Stimulated activated CD8-positive, alpha-beta memory T cell treated with anti-CD3 and anti-CD28 coated beads, Interleukin-15, amount 100 ng/mL, for 48 hours (primary cell): ENCODE measurements at places on chromosomes 5 and 9.
A peak's percentile ranks its signal among the peaks of the same experiment; 100 is the strongest.

DNA sequence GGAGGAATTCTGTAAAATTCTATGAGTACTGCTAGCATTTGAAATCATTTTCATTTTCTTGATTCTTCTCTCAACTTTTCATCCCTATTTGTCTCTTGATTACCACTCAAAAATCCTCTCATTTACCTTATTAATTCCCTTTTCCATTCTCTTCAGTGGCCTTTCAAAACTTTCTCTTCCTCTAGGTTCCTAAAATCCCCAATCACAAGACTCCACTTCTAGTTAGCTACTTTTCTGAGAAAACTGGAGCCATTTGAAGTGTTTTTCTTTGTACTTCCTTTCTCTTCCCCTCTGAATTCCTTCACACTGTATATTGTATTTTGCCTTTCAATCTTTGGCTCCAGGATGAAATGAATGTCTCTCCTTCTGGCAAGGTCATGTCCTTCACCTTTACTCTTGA, 61.3 kb upstream of the NR4A3 start:
- DNase-seq, result no peak

- no peak for DNase-seq
Observed at GRCh38 chr5:131363811-131364506, 100.1 kb downstream of the CDC42SE2 start.

DNA sequence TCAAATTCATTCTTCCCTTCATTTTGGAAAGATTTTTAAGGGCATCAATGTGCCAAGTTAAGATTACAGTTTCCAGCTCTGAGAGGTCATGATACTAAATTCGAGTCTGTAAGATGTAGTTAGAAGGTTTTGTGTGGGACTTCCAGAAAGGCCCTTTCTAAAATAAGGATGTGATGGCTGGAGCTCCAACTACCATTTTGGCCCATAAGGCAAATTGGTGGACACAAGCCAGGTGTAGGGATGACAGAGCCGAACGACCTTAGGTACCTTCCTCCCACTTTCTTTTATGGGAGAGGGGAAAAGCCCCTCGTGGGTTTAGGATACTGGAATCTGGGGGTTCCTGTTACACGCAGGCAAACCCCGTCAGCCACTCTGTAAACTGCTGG, 54.3 kb upstream of the PTPDC1 start:
- no peak for DNase-seq

- DNase-seq, result no peak
Observed at GRCh38 chr9:83937861-83938455, 16.7 kb upstream of the KIF27 start.

DNA sequence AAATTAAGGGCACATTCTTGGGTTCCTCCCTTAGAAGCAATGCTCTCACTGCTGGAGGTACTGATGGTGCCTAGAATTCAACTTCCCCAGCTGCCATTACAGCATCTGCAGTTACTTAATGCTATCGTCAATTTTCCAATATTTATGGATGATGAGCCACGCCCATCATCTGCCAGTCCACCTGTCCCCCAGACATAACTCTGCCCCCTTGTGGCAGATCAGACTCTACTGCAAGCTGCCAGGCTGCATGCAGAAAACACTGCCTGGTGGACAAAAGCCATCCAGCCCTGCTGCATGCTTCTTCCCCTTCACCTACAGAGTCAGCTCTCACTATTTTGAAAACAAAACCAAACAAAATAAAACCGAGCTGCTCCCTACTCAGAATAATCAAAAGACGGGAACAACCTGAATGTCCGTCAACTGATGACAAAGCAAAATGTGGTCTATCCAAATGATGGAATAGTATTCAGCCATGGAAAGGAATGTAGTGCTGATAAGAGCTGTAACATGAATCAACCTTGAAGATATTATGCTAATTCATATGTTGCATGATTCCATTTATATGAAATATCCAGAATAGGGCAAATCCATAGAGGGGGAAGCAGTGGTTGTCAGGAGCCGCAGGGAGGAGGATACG, 66.4 kb downstream of the RETREG1 start:
- DNase-seq, result peak; percentile 18

GRCh38 chr5:157116483-157116954, 7.7 kb upstream of the HAVCR2 start:
- no peak for DNase-seq

DNA sequence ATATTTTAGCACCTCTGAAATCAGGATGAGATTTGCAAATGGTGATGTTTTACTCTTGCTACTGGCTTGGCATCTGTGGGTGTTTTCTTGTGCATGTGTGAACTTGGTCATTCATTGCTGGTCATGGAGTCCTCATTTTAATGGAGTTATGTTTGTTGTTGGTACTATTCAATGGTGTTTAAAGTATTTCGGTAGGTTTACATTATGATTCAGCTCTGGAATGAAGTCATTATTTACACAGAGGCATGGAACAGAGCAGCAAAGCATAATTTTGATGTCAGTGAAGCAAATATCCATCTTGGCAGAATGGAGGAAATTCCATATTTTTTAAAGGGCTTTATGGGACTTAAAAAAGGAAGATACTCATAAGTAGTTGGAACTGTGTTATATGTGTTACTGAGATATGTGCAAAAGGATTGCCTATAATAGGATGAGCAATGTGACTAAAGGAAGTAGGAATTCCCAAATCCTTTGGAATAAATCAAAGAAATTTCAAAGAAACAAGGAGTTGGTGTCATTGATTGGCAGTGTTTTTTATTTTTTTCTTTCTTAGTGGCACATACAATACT, 147.4 kb downstream of the ACTBL2 start:
- no peak for DNase-seq

GRCh38 chr5:171980792-171981191, 25.6 kb downstream of the FBXW11 start:
- DNase-seq, result no peak

DNA sequence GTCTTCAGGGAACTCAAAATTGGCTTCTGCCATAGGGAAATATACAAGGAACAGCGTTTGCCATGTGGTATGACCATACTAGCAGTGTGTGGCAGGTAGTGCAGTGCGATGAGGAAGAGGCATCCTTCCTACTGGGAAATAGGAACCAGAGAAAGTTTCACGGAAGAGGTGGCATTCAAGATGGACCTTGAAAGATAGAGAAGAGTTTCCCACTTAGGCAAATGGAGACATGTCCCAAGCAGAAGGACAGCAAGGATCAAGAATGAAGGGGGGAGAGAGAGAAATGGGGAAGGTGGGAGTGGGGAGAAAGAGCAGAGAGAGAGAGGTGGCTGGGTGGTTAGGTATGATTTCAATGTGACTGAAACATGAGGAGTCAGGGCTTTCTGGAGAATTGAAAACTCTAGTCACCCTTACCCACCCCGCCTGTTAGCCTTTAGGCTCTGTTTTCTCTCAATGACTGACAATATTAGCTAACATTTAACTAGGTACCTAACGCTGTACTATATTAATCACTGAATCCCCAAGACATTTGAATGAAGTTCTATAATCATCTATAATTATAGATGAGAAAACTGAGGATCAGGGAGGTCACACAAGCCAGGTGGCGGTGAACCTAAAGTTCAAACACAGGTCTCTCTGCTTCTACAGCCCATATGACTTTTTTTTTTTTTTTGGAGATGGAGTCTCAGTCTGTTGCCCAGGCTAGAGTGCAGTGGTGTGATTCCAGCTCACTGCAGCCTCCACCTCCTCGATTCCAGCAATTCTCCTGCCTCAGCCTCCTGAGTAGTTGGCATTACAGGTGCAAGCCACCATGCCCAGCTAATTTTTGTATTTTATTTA, 171.3 kb downstream of the NR3C1 start:
- no peak for DNase-seq

DNA sequence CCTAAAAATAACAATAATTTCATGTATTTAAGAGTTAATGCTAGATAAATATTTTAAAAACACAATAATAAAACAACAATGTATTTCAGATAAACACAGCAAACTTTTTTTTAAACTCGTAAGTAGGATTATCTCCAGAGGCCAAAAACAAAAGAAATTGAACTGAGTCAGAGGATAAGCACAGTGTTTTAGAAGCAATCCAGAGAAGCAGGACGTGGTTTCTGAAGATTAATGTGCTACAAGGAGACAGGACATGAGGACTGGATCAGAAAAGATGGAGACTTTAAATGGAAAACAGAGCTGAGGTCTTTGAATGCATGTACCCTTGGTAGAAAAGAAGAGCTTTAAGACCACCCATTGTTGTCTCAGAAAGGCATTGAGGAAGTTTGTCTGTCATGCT, 491.2 kb upstream of the TLE4 start:
- DNase-seq, result no peak

- no peak for DNase-seq
Observed at GRCh38 chr9:134204991-134205578, 40.7 kb upstream of the RNU6ATAC start.

DNA sequence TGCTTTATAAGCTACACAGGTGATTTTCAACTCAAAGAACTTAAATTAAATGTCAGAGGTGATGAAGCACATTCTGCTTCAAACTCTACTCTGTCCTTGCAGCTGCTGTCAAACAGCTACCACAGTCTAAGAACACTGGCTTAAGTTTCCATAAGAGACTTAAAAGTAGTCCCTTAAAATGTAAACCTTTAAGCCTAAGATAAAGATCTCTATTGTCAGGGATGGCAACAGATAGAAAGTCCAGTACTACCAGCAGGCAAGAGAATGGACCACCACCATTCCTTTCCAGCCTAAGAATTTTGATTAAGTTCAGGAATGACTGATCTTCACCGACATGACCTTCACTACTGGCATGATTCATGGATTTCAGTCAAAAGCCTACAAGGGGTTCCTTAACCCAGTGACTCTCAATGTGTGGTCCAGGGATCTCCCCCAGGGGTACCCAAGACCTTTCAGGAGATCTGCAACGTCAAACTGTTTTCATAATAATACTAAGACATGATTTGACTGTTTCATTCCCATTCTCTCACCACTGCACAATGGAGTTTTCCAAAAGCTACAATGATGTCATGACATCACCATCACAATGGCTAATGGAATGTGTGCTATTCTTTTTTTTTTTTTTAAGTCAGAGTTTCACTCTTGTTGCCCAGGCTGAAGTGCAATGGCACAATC, 41.1 kb upstream of the PLPP6 start:
- no peak for DNase-seq

- no peak for DNase-seq
Observed at GRCh38 chr9:69134412-69134811, 39.7 kb upstream of the TJP2 start.

DNA sequence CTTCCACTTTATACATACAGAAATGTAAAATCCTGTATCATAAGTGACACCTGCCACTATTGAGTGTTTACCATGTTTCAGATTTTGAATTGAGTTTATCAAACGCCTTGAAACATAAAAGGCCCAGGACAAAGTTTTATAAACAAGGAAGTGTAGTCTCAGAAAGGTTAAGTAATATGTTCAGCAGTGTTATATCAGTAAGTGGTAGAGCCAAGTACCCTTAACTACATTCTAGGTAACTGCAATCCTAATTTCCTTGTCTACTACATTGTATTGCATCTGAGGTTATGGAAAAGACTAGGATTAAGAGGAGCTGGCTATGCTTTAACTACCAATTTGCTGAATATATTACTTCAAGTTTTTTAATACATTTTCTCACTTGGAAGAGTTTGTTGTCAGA, 641.6 kb downstream of the LRRC70 start:
- DNase-seq, result no peak

DNA sequence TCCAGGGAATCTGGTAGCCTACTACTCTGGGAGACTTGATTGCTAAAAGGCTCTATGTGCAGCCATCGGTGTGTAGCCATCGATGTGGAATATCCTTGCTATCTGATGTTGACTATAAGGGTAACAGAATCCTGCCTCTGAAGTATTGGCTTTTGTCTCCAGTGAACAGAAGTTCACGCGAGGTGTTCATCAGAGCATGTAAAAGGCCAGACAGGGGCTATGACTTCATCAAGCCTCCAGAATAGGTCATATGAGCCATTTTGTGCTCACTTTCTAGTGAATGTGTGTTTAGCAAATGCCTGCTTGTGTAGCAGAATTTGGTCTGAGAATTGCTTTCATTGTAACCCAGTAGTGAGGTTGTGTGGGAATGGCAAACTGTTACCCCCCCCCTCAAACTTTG, 66.8 kb upstream of the RAD23B start:
- DNase-seq, result no peak

GRCh38 chr5:98489021-98489420, 284.4 kb upstream of the RGMB start:
- DNase-seq, result no peak

DNA sequence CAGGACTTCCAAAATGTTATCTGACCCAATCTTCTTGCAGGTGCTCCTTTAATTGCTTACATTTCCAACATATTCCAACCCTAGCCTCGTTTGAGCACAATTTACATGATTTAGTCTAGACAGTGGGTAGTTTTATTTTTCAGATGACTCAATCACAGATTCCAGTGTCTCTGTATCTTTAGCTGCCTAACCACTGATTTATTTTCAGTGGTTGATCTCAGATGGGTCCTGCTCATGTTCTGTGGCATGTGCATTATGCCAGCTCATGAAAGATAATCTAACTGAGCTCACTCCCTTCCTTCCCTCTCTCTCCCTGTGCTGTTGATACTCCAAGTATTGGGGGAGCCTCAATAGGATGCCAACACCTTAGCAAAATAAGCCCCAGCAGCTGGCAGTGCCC, 106.1 kb upstream of the ICE1 start:
- no peak for DNase-seq

DNA sequence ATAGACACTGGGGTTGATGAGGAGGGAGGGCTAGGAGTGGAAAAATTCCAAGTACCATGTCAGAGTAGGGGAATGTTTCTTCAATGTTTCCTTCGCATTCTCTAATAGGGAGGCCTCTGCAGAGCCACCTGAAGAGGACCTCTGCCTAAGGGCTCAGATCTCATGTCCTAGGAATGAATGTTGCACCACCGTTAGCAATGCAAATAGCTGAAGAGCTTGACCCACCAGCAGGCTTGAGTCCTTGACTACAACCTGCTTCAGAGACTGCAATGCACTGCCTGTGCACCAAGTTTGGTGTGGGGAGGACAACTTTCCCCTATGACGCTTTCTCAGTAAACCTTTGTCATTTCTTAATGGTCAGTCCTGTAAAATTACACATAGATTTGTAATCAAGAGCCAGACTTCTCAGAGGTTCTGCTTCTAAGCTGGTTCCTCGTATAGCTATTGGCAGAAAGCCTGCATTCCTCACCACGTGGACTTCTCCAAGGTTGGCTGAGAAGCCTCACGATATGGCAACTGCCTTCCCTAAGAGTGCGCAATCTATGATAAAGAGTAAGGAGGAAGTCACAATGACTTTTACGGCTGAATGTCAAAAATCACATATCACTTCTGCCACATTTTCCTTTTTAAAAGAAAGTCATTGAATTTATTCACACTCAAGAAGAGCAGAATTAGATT, 600.7 kb upstream of the PTGER4 start:
- DNase-seq, result no peak

- no peak for DNase-seq
Observed at GRCh38 chr5:150394912-150395687, 17.6 kb downstream of the CD74 start.

DNA sequence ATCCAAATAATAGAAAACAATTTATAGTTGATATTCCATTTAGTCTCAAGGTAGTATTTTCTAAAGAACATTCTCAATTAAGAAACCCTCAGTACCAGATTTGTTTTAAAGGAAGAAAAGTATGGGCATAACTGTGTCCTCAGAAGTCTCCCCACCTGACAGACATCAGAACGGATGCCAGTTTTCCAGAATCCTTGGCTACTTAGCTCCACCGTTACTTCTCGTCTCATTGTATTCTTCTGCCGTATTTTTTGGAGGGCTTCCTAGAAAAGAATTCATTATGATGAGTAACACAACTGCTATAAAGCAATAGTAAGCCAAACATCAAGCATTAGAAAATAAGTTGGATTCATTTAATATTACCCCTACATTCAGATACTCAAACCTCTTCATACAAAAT, 67.8 kb downstream of the DROSHA start:
- no peak for DNase-seq

- DNase-seq, result no peak
Observed at GRCh38 chr5:73983644-73984043, 357.6 kb downstream of the ARHGEF28 start.
